ENCODE measurements at places on chromosomes 16 and 17. TPM values are rescaled to one million over a fixed set of nuclear protein-coding genes. Genes with fewer than 3 reads are reported as not detected.

DNA sequence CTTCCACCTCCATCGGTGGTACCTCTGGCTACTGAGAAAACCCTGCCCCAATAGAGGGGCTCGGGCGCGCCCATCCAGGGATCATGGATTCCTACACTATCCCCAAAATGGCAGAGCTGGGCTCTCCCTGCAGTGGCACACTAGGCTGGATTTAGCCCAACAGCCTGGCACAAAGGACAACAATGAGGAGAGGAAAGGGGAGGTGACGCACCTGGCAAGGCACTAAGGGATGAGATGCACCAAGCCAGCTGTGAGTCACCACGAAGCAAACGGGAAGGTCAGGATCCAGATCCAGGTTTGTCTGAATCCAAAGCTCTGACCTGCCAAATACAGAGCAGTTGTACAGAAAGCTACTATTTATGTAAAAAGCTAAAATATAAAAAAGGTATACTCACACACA lies 18.1 kb downstream of the UBE2O start:
- no peak for DNase-seq

GRCh38 chr17:13864521-13864920 lies 204.8 kb upstream of the COX10 start:
- no peak for DNase-seq

DNA sequence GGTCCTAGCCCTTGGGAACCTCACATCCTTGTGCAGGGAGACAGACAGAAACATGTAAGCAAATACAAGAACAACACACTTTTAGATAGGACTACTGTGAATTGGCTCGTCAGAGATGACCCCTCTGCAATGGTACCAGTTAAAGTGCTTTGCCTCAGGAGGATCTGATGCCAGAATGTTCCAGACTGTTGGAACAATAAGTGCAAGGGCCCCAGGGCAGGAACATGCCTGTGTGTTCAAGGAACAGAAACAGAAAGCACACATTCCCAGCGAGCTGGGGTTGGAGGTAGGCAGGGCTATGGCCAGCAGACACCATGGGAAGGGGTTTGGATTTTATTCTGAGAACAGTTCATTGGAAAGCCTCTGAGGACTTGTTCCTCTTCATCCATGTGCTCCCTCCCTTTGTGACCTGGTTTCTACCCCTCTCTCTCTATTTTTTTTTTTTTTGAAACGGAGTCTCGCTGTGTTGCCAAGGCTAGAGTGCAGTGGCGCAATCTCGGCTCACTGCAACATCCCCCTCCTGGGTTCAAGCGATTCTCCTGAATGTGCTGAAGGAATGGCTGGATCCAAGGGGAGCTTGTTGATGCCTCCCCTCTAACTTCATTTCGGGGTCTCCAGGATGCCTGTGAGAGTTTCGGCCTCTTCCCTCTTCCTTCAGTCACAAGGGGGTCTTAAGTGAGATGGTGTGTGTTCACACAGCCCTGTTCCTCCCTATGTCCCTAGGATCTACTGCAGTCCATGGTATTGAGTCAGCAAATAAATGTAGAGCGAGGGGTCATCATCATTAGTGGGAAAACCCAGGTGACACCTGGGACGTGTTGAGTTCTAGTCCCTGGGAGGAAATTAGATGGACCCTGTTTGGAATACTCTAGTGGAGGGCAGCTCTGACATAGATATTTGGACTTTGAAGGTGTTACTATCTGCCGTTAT lies 6.4 kb downstream of the STAT5A start:
- DNase-seq: peak; percentile 49

DNA sequence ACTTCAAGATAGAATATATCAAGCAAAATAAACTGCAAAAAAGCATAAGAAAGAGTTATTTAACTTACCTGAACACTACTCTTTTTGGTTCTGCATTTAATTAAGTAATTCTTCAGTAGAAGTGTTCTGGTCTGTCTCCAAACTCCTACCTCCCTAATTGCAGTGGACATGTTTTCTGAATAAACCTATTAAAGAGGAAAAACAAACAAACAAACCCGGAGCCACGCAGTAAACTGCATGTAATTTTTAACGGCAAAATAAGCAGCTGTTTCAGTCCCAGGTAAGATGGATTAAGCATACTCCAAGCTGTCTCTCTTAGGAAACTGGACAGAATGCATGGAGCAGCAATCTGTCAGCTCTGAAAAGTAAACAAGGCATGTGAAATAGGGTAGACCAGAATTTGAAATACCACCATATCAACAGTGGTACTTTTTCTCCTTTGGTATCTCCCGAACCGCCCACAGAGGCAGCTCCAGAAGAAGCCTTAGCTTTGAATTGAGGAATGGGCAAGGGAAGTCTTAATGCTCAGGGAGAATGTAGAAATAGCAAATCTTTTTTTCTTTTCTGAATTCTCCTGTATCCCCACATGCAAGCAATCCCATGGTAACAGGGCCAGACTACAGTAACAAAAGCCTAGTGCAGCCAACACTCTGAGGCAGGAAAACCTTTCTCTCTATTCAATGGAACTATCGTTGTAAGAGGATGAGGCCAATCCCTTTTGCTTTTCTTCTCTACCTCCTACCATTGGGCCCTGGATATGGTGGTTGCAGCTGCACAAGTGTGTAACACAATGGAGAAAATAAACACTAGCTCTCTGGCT lies 12.5 kb downstream of the ABCA5 start:
- no peak for DNase-seq

DNA sequence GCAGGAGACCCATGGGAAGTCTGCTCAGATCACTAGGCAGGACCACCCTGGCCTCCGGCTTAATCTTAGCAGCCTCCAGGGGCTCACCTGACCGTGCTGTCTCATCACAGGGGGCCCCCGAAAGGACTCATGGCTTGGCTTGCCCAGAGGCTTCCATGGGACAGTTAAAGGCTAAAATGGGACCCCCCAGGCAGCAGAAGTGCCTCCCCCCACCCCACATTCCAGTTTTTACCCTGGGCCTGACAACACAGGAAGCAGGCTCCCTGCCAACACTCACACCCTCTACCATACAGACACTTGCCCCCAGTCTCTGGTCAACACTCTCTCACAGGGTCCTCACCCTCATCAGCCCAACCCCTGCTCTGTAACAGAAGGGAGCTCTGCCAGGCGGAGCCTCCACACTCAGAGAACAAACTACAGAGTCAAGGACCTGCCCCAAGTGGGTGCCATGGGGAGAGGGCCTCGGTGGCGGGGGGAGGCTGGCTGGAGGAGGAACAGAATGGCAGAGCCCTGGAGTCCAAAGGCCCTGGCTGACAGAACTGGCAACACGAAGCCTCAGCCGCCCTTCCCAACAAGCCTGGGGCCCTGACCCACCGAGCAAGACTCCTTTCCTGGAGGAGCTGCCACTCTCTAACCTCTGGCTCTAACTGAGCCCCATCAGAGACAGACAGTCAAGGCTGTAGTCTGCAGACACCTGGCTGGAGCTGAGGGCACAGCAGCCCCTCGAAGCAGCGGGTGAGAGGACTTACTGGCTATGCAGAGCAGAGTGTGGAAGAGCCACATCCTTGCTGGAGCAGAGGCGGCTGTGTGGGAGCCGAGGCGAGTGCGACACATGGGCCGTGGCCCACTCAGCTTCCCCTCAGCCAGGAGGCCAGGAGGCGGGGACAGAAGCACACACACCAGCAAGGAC lies at the start of gene ITGAE:
ITGAE (minus strand) TSS at position 827 of the 910 bp plus-strand sequence; CDS start at position 783, 44 bp downstream.
- DNase-seq: no peak

GRCh38 chr16:86797700-86798099 lies 219.4 kb downstream of the FOXL1 start:
- no peak for DNase-seq

- DNase-seq: no peak
Observed at GRCh38 chr16:12157517-12158093, 181.1 kb downstream of the SNX29 start.

GRCh38 chr17:12231355-12231682 lies 210.6 kb downstream of the MAP2K4 start:
- no peak for DNase-seq

GRCh38 chr17:76080768-76081287 lies 1.8 kb downstream of the ZACN start:
- no peak for DNase-seq

DNA sequence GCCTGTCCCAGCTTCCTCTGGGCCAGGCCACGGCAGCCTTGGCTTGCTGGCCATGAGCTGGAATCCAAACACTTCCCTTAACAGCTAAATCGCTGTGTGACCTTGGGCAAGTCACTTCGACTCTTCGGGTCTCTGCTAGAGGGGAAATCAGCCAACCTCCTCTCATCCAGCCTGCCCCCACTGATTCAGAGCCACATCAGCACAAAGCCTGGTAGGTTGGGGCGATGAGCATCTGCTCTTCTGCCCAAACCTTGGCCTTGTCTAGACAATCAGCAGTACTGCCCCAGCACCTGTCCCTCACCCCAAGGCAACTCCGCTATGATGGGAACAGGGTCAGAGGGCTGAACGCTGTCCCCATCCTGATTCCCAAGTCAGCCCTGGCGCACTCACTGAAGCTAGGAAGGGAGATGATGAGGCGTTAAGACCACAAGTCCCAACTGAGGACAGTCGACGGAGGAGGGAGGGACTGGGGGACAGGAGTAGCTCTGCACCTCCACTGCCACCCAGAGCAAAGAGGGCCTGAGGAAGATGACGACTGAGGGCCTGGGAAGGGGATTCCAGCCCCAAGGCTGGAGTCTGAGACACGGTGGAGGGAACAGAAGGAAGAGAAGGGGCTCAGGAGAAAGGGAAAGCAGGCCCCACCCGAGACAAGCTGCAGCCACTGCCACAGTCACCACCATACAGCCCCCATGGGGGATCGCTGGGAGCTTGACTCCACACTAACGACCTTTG lies 1.3 kb downstream of the CLUH start:
- DNase-seq: no peak

GRCh38 chr16:50437769-50438437 lies 69.1 kb upstream of the BRD7 start:
- no peak for DNase-seq

GRCh38 chr17:81468111-81468769 lies 44.4 kb downstream of the ACTG1 start:
- no peak for DNase-seq

DNA sequence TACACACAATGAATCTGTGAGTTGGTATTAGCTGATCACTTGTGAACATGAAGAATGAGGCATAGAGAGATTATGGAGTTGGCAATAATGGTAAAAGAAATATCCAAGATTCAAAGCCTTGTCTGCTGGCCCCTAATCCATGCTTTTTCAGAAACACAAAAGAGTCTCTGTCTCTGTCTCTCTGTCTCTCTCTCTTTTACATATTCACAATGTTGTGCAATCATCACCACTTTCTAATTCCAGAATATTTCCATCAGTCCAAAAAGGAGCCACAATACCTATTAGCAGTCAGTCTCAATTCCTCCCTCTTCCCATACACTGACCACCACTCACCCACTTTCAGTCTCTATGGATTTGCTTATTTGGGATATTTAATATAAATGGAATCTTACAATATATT lies 370.1 kb upstream of the CDH8 start:
- DNase-seq: no peak

- no peak for DNase-seq
Observed at GRCh38 chr16:65769776-65770438, 596.6 kb upstream of the CDH5 start.

GRCh38 chr17:78789663-78790181 lies 7.6 kb upstream of the CYTH1 start:
- no peak for DNase-seq

DNA sequence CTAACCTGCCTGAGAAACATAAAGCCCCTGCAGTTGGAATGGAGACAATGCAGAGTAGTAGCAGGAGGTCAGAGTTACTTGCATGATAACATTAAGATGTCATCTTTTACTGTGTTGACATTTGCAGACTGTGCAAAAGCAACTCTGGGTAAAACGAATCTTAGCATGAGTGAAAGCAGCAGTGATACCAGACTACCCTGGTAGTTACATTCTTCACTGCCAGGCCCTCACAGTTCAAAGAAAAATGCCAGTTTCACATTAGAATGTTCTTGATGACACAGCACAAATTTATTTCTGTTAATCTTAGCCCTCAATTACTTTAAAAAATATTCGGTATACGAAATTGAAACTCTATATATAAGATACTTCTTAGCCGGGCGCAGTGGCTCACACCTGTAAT lies 12.2 kb downstream of the MPHOSPH6 start:
- no peak for DNase-seq

DNA sequence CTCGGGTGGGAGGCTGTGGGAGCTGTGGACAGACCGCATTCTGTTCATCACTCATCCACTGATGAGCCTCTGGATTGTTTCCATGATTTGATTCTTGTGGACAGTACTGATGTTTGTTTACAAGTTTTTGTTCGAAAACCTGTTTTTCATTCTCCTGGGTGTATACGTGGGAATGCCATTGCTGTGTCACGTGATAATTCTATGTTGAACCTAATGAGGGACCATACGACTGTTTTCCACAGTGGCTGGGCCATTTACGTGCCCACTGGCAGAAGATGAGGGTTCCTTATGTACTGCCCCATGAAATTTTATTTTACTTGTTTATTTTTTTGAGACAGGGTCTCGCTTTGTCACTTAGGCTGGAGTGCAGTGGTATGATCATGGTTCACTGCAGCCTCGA lies 2.6 kb upstream of the ALG1 start:
- DNase-seq: no peak

DNA sequence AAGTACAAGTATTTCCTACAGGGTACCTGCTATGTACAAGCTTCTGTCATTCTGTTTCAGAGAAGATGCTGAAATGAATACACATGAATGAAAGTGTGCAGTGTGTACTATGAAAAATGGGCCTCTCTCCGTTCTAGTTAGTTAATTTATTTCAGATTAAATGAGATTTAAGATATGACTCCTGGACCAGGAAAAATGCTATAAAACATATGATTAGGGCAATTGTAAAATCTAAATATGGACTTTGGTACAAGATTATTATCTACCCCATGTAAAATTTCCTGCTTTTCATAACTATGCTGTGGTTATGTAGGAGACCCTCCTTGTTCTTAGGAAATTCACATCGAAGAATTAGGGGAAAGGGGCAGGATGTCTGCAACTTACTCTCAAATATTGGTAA lies 28.9 kb downstream of the MYO1D start:
- DNase-seq: no peak

DNA sequence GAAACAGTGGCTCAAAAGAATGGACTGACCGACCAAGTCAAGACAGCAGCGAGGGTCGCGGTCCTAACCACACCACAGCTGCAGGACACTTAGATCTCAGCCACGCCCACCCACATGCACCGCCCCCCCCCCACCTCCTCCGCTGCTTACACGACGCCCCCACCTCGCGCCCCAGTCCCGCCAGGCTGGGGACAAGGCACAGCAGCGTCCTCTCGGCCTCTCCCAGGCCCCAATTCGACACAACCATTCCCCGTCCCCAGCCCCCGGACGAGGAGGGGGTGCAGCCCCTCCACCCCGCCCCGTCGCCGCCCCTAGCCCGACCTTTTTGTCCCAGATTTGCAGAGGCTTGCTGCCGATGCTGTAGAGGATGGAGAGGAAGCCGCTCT lies 477 bp downstream of the CFAP20 start:
- no peak for DNase-seq

Gene CCL1
- not detected for total RNA-seq

Gene DPEP3
- not detected for total RNA-seq

Gene CHAD
- total RNA-seq: 0.30 TPM

Gene MYH13
- not detected for total RNA-seq

Gene NDEL1
- 42.0 TPM for total RNA-seq

Gene VKORC1
- 42.1 TPM for total RNA-seq

Gene CA5A
- not detected for total RNA-seq

Gene KRTAP2-4
- total RNA-seq: not detected

Gene ARL5C
- total RNA-seq: not detected

Gene MYL4
- total RNA-seq: 113 TPM

Gene RNF227
- 1.00 TPM for total RNA-seq

Gene TMEM114
- not detected for total RNA-seq

Gene QRICH2
- 1.8 TPM for total RNA-seq

Gene ZSCAN10
- not detected for total RNA-seq
